Pons (tissue), 1 donor: ENCODE measurements at places on chromosomes 12 and 14.

- DNase-seq, result no peak
These were observed 3.0 kb downstream of the GZMB start for GRCh38 chr14:24630872-24631477.

DNA sequence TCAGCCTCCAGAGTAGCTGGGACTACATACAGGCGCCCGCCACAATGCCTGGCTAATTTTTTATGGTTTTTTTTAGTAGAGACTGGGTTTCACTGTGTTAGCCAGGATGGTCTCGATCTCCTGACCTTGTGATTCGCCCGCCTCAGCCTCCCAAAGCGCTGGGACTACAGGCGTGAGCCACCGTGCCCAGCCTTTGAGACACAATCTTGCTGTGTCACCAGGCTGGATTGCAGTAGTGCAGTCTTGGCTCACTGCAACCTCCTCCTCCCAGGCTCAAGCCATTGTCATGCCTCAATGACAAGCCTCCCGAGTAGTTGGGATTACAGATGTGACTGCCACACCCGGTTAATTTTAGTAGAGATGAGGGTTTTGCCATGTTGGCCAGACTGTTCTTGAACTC, 21.3 kb upstream of the STRN3 start:
- no peak for DNase-seq

GRCh38 chr12:79763766-79764452, 73.1 kb upstream of the PAWR start:
- no peak for DNase-seq

GRCh38 chr12:119700078-119700477, 32.1 kb downstream of the PRKAB1 start:
- DNase-seq, result no peak

- DNase-seq, result no peak
These were observed 2.4 kb upstream of the FLRT2 start for GRCh38 chr14:85527445-85528035.

DNA sequence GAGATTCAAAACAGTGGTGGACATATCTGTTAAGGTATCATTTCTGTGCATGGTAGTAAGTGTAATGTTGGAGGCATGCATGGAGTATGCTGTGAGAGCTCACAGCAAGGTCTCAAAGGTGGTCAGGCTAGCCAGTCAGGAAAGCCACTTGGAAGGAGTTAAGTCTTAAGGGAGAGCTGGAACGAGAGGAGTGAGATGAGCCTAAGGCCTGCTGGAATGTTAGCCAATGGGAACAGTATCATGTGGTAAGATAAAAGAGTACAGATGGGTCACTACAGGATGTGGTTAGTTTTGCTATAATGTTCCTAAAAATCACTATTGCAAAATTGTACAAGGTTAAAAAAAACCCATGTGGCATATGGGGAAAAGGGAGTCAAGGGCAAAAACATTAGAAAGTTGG, 311.7 kb upstream of the E2F7 start:
- DNase-seq, result no peak

- DNase-seq, result no peak
These were observed 182.4 kb downstream of the EGLN3 start for GRCh38 chr14:33768458-33768830.
